D721Med (cell line): ENCODE measurements at places on chromosomes 7 and 10.

GRCh38 chr10:61847640-61848039 is 53.9 kb upstream of the ARID5B start:
- DNase-seq, result no peak

GRCh38 chr7:90201500-90202195 is 9.9 kb upstream of the STEAP2 start:
- DNase-seq, result no peak

- no peak for DNase-seq
Observed at GRCh38 chr7:70390251-70390650, 741.7 kb upstream of the GALNT17 start.

DNA sequence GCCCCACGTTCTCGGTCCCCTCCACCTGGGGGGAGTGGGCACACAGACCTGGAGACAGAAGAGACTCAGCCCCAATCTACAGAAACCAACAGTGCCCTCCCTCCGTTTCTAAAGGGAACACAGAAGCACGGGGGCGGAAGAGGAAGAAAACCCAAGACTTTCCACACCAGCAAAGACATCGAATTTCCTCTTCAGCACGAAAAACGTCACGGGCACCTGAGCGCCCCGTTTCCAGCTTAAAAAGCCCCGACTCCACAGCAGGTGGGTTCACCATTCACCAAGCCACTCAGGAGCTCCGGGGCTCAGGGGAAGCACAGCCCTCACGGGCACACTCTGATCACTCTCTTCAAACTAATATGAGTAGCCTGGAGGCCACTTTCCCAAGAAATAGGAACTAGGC is 19.6 kb downstream of the NUDT1 start:
- DNase-seq, result no peak

GRCh38 chr7:129948338-129948737 is 4.4 kb downstream of the UBE2H start:
- DNase-seq, result no peak

DNA sequence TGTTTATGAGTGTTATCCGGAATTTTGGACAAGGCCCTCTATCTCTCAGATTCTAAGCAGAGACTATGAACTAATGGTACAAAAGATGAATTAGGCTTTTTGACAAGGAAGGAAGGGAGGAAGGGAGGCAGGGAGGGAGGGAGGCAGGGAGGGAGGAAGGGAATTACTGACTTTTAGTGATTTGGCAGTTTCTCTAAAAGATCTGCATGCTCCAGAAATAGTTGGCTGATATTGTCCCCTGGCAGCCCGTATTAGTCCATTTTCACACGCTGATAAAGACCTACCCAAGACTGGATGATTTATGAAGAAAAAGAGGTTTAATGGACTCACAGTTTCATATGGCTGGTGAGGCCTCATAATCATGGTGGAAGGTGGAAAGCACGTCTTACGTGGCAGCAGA is 1093.5 kb downstream of the NRG3 start:
- DNase-seq, result no peak

- DNase-seq, result no peak
Observed at GRCh38 chr7:139643951-139644585, 120.6 kb downstream of the CLEC2L start.

GRCh38 chr10:14588084-14588937 is 186.4 kb downstream of the FAM107B start:
- DNase-seq, result no peak

DNA sequence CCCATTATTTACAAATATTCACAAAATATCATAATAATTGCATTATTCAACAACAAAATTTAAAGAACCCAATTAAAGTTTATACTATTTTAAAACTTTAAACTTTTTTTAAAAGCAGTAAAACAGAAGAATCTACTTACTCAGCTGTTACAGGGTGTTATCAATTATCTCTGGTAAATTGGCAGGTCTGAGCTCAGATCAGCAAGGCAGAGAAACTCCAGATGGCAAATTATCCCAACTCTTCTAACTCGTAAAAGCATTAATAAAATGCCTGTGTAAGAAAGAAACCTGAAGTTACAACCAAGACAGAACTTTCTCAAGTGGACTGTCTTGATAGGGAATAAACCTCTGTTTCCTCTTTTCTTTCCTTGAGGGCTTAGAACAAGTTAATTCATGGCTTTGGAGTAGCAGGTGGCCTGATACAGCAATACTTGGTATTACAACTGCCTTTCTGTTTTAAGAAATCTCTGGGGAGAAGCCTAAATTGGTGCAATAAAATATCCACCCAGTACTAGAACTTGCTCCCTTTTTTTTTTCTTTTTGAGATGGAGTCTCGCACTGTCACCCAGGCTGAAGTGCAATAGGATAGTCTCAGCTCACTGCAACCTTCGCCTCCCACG is 275.3 kb upstream of the MKLN1 start:
- no peak for DNase-seq

- DNase-seq, result no peak
Observed at GRCh38 chr7:8146788-8147413, 115.1 kb downstream of the ICA1 start.

DNA sequence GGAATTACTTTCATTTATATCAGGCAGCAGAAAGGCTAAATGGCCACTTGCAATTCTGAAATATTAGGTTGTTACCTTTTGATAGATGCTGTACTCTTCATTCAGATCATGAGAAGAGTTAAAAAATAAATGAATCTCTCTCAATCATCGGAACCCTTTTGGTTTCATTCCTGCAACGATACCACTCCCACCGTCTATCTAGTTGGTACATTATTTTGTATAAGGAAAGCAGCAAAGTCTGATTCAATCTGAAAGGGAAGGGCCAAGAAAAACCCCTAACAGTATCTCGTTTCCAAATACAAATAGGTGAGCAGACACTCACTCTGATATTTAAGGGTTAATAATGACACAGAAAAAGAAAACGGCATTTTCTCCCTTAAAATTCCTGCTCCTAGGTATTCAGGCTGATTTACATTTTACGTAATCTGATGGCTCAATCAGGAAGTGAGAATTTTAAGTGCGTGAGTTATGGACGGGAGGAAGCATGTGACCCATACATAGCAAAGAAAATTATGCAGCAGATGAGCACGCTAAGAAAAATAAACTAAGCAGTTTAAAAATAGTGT is 209.4 kb upstream of the KLF14 start:
- DNase-seq, result no peak

- DNase-seq, result no peak
Observed at GRCh38 chr10:59047180-59047579, 129.3 kb upstream of the PHYHIPL start.

DNA sequence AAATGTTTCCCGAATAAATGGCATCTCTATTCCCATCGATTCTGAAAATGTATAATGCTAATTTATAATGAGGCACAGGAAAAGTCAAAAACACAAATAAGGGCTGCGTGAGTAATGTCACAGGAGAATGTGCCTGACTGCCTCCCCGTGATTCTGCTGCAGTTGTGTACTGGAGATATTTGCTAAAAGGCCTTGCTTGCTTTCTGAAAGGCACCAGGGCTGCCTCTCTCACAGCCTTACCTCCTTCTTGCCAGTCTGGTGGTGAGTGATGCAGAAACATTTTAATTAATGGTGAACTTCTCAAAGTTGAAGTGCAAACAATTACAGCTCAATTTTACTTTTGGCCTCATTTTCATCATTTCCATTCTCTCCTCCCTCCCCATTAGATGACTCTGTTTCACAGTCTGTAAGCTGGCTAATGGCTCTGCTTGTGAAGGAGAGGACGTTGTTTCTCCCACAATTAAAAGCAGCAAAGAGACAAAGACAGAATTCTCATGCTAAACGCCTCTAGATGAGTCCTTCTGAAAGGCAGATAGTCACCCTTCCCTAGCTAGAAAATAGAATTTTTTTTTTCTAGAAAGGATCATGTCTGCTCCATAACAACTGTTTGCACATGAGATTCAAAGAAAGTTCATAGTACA is 377.6 kb downstream of the MDFIC start:
- no peak for DNase-seq

DNA sequence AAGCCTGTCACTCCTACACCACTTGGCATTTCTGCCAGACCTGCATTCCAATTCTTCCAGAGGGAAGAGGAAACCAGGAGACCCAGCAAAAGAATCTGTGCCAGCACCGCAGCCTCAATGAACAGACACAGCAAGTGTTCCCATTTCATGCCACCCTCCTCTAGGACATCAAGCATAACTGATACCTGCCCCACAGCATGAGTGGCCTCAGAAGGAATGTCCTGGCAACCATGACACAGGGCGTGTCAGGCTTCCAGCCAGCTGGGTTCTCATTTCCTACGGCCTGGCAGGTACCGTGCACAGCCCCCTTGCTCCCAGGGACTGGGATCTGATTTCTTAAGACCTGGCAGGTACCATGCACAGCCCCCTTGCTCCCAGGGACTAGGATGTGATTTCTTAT is 7.8 kb downstream of the MAD1L1 start:
- DNase-seq, result no peak

DNA sequence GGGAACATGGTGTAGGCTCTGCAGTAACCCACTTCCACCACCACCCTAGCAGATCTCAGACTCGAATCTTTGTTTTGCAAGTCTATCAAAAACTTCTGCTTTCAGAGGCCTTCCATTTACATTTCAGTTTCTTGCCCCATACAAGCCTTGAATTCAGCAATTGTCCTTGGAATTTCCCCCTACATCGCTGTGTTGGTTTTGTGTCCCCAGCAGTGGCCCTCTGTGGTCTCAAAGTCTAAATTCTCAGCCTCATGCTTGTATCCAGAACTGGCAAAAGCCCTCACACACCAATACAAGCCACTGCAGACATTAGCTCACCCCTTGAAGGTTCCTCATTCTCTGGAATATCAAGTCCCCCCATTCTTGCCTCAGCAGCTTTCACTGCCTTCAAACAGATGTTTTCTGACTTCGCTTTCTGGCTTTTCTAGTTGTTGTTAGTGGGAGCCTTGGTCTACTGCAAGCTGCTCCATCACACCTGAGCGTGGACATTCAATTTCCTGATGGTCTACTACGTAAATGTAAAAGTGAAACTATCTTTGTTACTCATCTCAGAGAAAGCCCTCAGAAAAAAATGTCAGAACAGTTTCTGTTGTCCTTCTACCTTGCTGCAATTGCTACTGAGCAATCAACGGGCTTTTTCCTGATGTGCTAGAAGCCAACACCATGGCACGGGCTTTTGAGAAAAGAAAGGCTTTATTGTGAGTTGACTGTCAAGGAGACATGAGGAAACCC is 1.8 kb upstream of the NUB1 start:
- no peak for DNase-seq
